ENCODE measurements at places on chromosomes 2 and 18.

GRCh38 chr2:120939595-120940318 is 204.1 kb downstream of the GLI2 start:
- no peak for DNase-seq

- no peak for DNase-seq
These were observed 3.5 kb upstream of the PPP1CB start for GRCh38 chr2:28748176-28748575.

- no peak for DNase-seq
These were observed 786.3 kb downstream of the SOCS6 start for GRCh38 chr18:71075147-71075546.

DNA sequence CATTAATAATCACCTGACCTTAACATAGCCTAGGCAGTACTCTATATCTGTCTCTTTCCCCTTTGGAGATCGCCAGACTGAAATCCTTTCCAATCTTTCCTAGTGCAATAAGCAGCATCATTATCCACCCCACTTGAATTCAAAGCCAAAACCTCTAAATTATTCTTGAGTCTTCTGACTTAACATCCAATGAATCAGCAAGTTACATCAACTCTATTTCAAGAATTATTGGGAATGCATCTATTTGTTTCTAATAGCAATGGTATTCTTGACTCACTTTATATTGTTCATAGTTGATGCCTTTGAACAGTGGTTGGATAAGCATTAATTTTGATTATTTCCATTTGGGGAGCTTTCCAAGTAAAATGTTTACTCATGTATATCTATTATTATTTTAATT is 144.8 kb downstream of the ZNF804A start:
- no peak for DNase-seq

DNA sequence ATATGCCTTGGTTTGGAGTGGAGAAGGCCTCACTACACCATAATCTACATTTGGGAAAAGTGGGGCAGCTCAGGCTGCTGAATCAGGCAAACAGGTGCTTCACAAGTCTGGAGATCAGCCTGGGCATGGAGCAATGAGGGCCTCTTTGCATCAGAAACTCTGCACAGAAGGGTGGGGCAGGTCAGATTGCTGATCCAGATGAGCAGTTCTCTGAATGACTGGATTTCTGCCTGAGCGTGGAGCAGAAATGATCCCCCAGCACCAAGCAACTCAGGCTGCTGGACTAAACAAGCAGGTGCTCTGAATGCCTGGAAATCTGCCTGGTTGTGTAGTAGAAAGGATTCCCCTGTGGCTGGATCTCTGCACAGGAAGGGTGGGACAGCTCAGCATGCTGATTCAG is 605.3 kb upstream of the ZNF804A start:
- no peak for DNase-seq

- peak; percentile 79 for DNase-seq
These were observed 68.5 kb downstream of the COPS8 start for GRCh38 chr2:237154082-237154638.

GRCh38 chr2:46303822-46304221 is 6.6 kb downstream of the EPAS1 start:
- no peak for DNase-seq

DNA sequence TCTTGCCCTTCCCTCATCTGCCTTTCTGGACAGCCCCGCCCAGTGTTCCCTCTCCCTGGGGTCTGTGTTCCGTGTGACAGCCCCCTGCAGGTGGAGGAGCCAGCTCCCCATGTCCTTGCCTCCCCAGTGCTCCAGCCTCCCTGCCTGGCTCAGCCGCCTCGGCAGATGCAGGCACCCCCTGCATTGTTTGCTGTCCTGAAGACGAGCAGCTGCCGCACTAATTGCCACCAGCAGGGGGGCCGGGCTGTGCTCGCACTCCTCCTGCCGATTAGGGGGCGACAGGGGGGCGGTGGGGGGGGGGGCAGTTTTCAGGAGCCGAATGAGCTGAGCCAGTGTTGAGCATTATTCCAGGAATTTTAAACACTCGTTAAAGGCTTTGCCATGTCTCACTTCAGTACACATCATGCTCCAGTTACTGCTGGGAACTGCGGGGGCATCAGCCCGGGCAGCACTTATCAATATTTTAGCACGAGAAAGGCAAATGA is 23.3 kb downstream of the SIX3 start:
- peak; percentile 91 for DNase-seq

DNA sequence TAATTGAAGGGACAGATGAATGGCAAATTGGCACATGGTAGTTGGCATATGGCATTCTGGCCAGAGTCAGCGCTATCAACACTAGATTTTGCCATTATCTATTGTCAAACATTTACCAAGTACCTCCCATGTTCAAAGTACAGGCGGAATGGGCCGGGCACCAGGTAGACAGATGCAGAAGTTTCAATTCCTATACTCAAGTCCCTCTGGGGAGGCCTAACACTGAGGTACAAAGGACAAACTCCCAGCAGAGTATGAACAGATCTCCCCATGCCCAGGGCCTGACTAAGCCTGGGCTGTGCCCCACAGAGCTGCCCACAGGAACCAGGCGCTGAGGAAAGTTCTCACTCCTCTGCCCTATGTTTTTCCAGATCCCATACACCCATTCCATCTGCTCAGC is 257.5 kb upstream of the KLHL29 start:
- no peak for DNase-seq

GRCh38 chr2:66553370-66553769 is 118.4 kb downstream of the MEIS1 start:
- DNase-seq: peak; percentile 70

DNA sequence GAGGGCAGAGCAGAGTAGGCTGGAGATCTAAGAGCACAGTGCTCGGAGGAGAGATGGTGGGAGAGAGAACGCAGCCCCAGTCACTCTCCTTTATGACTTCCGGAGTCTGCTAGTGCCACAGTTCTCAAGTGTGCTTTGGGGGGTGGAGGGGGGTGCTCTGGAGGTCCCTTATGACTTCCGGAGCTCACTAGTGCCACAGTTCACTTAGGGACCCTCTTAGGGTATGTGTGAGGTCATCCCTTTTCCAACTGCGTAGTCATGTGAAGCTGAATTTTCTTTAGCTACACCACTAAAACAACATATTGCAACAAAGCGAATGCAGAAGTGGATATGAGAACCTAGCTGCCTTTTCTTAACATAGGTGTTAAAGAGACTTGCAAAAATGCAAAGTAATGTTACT is 153.7 kb upstream of the KCTD1 start:
- DNase-seq: no peak

- DNase-seq: no peak
These were observed 7.3 kb downstream of the MMADHC start for GRCh38 chr2:149579972-149580882.

DNA sequence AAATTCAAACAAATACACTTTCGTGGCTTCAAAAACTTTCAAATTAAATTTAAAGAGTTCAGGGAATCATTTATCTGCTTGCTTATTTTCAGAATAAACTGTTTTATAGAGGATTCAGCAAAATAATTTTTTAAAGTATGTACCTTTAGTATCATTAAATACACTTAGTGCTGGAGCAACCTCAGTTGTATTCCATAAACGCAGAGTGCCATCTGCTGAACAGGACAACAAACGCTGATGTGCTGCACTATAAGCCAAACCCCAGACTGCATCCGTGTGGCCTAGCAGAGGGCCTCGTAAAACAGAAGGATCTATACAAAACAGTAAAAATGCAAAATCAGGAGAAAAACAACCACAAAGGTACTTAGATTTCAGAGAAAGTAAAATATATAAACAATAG is 108.6 kb downstream of the STRN start:
- no peak for DNase-seq

- DNase-seq: no peak
These were observed 399.4 kb upstream of the HS6ST1 start for GRCh38 chr2:128717758-128718710.

DNA sequence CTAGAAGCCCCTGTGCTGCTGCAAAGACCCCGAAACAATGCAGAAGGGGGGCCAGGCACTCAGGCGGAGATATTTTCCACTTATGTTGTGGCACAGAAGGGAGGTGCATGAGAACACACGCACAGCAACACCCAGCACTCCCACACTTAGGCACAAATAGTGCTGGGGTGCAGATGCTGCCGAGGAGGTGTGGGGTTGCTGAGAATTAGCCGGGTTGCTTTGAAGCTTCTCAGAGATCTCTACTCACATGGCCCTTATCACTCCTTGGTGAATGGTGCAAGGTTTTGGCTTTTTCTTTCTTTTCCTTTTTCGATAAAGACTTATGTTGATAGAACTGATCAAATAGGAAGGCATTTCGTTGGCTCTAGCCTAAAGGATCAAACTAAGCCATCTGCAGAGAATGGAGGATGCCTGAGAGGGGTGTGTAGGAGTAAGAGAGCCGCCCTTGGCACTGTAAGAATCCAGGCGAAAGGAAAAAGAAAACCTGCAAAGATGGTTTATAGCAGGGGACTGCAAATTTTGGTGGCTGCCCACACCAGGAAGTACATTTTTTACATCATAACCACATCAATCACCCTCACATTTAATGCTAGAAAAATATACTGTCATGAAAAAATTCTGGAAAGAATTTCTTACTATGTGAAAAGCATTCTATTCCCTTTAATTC is 27.9 kb upstream of the FHL2 start:
- no peak for DNase-seq

DNA sequence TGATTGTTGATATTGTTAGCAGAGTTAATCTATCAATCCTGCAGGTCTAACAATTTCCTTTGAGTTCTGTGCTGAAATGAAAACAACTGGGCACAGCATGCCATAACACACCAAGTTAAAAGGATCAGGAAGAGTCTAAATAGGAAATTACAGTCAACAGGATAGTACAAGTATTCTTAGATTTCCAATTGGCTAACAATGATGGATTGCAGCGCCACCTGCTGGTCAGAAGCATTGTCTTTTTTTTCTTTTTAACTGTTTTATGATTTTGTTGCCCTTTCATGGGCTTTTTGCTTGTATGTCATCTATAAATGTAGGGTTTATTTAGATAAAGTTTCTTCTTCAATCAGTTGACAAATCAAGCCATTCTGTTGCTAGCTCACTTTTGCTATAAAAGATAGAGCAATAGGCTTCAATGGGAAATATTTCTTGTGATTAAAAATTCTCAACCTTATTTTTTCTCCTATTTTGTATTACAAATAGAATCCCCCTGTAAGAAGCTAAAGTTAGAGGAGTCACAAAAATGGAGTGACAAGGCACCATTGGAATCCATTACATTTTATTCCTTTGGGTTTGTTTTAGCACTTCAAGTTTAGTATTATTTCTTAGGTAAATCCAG is 40.8 kb upstream of the RPRM start:
- peak; percentile 88 for DNase-seq

DNA sequence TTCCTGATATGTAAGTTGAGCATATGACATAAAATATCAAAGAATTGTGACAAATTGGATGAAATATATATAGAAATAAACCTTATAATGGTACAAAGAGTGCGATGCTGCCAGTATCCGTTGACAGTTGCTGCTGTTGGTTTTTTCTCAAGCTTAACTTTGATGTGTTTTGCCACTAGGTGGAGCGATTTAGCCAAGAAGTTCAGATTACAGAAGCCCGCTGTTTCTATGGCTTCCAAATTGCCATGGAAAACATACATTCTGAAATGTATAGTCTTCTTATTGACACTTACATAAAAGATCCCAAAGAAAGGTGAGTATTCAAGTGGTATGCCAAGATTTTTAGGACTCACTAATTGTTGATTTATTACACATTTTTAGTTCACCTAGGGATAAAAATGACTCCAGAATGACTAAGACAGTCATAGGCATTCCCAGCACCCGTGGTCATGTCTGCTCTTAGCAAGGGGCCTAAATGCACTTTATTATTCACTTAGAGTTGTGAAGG is 2.1 kb downstream of the RRM2 start:
- DNase-seq: peak; percentile 91

GRCh38 chr2:174846218-174846617 is 81.9 kb upstream of the CHRNA1 start:
- no peak for DNase-seq

DNA sequence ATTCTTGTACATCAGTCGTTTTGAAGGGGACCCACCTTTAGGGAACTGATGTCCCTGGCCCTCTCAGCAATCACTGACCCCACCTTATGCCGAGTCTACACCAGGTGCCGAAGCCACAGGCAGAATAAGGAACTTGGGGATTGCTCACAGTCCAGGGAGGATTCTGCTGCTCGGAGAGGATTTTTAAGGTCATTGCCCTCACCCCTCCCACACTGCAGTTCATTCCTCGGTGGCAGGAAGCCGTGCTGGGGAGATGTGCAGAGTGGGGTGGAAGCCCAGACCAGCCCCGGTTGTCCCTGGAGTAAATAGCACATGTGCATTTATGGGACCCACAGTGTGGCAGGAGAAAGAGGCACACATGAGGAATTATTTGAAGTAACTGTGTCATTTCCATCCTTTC is 50.4 kb downstream of the PLB1 start:
- no peak for DNase-seq

DNA sequence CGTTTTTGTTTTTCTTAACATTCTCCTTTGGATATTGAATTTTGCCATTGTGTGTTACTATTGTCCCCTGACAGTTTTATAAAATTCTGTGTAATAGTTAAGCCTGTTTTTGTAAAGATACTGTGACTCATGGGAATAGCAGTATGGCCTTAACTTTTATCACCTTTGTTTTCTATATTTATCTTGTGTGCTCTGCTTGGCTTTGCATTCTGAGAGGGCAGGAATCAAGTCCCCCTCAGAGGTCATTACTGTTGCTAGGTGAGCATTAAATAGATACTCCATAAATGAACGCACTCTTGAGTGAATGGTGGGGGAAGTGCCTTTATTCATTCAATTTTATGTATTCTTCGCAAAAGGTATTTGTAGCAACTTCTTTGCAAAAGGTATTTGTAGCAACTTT is 160.0 kb downstream of the PHLPP1 start:
- DNase-seq: no peak

DNA sequence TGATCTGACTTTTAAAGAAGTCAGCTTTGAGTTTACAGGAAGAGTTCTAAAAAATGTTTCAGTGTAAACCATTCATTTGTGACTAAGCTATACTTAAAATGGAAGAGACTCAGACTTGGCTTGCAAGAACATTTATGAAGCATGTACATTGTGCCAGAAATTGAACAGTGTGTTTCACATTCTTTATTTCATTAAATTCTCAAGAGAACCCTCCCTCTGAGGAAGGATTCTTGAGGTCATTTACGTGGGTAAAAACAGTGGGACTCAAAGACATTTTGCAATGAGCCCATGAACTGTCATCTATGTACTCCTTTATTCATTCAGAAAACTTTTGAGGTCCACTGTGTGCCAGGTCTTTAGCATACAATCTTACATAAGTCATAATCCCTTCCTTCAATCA is 143.6 kb upstream of the ZNF521 start:
- no peak for DNase-seq

- DNase-seq: peak; percentile 61
These were observed 32.8 kb downstream of the AOX1 start for GRCh38 chr2:200618590-200619021.

GRCh38 chr18:63936156-63936931 is 12.8 kb upstream of the HMSD start:
- DNase-seq: peak; percentile 92

- no peak for DNase-seq
These were observed 34.8 kb upstream of the MMADHC start for GRCh38 chr2:149622343-149622742.

GRCh38 chr2:168044579-168044978 is 202.8 kb downstream of the STK39 start:
- no peak for DNase-seq

- no peak for DNase-seq
These were observed 850.4 kb downstream of the ERBB4 start for GRCh38 chr2:211688196-211688595.

- no peak for DNase-seq
These were observed 28.4 kb downstream of the TGIF1 start for GRCh38 chr18:3478262-3478978.
